ENCODE measurements at places on chromosomes 5 and 9.

- DNase-seq: no peak
These were observed 120.7 kb upstream of the PAPPA start for GRCh38 chr9:116032683-116033440.

DNA sequence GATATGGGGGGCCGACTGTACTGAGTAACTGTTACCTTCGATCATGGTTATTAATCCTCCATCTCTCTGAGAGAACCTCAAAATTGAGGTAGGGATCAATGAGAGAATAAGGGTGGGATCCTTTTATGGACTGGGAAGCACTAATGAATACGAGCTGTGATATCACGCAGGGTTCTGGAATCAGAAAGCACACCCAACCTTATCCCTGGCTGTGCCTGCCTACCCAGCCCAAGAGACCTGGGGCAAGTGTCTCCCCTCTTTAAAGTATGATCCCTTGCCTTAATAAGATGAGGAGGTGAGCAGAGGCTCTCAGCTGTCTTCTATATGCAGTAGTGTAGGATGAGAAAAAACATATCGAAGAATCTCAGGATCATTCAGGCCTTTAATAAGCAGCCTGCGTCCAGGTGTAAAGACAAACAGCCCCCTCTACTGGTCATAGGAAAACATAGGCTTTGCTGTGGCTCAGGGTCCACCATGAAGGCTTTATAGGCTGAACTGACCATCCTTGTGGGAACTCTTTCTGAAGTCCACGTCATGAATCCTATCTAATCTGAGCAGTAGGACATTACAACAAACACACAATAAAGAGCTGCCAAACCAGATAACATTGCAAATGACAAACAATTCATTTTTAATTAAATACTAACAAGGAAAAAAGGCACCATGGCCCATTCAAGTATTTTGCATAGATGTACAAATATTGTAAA, 16.8 kb downstream of the NIPAL4 start:
- no peak for DNase-seq

GRCh38 chr5:82111191-82111590, 139.4 kb downstream of the ATG10 start:
- no peak for DNase-seq

DNA sequence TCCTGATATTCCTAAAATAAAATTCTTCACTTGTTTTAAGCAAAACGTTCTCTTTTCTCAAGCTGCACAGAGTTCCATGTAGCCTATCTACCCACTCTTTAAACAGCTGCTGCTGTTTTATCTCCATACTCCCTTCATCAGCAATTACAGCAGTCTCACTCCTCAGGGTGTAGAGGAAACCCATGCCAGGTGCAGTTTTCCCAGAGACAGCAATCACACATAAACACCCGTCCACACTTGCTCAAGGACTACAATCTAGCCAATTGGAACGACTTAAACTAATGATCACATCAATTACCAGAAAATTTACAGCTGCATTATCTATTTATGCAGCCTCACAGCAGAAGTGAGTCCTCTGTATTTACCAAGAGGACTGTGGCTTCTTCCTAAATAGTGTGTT, 141.7 kb downstream of the HTR1A start:
- DNase-seq: no peak

- no peak for DNase-seq
These were observed 112.0 kb upstream of the KCNN2 start for GRCh38 chr5:114249823-114250222.

DNA sequence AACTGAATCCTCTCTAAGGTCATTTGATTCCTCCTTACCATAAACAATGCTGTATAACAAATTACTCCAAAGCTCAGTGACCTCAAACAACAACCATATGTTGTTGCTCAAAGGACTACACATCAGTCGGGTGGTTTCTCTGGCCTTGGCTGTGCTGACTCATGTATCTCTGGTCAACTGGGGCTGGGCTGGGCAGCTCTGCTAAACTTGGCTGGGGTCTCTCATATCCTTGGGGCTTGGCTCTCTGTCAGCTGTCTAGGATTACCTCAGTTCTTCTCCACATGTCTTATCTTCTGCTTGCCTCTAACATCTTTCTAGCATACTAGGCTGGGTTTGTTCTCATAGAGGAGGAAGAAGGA, 86.4 kb downstream of the GALNT10 start:
- DNase-seq: no peak

GRCh38 chr9:88531920-88532698, 2.9 kb upstream of the NXNL2 start:
- DNase-seq: no peak

DNA sequence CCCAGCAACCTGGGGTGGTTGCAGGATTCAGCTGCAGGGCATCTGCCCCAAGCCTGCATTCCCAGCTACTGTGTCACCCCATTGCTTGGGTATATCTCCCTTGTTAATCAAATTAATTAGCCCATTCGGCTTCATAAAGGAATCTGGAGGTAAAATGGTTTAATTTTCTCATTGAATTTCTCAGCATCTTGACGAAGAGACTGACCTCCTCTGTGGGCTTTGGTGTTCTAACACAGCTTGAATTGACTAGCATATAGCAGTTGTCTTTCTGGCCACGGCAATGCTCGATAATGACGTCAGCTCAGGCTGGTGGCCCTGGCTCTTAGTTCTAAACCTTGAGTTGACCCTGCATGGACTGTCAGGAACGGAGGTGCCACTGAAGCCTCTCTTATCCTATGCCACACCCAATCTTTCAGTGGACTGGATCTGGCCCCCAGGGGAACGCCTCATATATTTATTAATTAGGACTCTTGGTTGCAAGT, 72.4 kb downstream of the MSX2 start:
- DNase-seq: no peak

DNA sequence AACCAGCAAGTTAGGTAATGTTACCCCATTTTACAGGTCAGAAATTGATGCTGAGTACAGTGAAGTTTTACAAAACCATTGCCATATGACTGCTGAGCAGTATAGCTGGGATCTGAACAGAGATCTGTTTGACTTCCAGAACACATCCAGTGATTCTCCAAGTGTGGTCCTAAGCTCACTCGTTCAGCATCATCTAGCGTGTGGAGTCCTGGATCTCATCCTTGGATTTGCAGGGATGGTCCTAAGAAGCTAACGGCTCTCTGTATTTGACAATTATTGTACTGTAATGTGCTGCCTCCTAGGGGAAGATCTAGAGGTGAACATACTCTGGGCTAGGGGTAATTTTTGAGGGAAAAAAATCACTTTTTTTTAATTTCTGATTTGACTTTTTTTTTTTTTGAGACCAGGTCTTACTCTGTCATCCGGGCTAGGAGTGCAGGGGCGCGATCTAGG, 1.4 kb downstream of the SLC26A2 start:
- no peak for DNase-seq

DNA sequence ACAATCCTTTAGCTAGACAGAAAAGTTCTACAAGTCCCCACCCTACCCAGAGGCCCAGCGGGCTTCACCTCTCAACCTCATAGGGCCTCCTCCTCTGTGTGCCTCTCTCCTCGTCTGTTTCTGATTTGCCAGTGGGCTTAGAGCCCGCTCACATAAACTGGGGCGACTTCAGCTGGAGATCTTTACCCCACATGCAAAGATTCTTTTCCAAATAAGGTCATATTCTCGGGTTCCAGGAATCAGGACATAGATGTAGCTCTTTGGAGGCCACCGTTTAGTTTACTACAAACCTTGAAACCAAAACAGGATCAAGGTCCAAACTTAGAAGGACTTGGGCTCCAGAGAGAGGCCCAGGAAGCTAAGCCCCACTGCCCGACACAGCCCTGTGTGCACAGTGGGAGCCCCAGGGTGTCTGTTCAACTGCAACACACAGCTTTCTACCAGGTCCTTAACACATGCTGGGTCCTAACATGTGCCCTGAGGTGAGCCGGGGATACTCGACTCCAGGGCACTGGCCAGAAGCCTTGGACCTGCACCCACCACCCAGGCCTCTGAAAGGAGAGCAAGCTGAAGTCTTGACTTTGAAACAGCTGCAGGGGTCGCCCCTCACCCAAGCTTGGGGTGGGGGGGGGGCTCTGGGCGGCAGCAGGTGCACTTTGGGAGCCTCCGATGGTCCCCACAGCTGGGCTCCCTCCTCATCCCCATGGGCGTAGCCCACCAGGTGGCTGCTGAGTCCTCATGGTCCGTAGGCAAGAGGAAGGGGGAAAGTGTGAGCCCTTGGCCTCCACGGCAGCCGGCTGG, 26.8 kb upstream of the SLC12A7 start:
- DNase-seq: no peak

- DNase-seq: no peak
These were observed 79.4 kb upstream of the DIRAS2 start for GRCh38 chr9:90722071-90722470.

- DNase-seq: no peak
These were observed 205.6 kb downstream of the GAPVD1 start for GRCh38 chr9:125467116-125467740.

GRCh38 chr5:42870882-42871418, 59.3 kb upstream of the SELENOP start:
- no peak for DNase-seq

DNA sequence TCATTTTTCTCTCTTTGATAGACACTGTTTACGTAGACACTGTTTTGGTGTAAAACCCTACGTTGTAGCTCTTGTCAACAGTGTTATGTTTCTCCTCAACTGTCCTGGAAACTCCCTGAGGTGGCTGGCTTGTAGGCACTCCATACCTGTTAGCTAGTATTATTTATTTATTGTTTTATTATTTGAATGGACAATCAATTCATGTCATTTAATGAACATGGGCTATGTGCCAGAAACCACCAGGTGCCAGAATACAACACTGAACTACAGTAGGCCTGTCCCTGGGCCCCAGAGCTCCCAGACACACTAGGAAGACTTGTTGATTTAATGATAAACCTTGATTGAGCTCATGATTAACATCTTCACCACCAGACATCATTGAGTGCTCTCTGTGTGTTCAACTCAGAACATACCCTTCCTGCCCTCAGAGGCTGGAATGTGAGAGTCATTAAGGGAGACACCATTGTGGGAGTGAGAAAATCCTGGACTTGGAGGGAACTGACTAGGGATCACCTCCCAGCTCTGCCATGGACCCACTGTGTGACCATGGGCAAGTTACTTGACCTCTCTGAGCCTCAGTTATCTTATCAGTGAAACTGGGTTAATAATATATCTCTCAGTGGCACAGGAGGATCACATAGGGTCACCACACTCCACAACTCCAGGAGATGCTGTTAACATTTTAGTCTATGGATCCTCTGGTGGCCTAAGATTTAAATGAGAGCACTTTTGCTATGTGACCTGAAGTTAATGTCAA, 19.2 kb downstream of the IRF1 start:
- DNase-seq: no peak

- DNase-seq: no peak
These were observed 12.8 kb downstream of the RALGPS1 start for GRCh38 chr9:126927419-126927818.

DNA sequence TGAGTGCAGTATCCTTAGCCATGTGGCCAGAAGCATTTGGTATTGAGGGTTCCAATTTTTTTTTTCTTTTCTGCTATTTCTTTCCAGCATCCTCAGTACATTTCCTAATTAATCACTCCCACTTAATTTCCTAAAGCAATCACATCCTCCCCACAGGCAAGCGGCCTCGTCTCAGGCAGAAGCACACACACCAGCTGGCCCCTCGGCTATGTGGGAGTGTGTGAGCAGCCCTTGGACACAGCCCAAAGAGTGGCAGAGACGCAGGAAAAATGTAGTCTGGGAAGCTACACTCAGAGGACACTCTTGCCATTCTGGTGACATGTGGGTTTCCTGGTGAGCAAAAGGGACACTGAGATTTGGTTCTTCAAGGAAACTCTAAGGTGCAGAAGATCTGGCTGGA, 20.7 kb downstream of the SLIT3 start:
- DNase-seq: no peak

GRCh38 chr9:546797-547223, 294.7 kb upstream of the DMRT1 start:
- DNase-seq: no peak

DNA sequence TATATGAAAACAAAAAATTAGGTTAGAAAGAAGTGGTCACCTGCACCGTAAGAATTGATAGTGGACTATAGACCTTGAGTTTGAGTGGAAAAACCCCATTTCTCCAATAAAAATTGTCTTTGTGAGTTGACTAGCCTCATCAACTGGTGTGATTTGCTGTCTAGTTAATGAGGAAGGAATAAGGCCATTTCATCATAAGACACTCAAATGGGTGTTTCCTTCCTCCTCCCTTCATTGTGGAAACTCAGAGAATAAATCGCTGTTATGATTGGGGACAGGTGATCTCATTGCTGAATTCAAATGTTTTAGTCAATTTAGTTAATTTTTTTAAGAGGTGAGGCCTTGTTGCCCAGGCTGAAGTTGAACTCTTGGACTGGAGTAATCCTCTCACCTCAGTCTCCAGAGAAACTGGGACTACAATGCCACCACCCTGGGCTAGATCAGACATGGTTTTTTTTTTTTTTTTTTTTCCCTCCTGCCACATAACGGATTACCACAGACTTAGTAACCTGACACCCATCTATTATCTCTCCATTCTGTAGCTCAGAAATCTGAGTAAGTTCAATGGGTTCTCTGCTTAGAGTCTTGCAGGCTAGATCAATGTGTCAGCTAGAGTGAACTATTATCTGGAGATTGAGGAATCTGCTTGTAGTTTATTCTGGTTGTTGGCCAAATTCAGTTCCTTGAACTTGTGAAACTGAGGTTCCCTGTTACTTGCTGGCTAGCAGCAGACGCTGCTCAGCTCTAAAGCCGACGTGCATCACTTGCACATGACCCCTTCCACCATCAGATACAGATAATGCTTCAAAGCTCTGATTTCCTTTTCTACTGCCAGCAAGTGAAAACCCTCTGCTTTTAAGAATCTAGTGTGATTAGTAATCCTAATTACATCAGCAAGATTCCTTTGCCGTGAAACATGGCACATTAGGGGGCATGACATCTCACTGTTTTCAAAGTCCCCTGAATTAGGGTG, 663.8 kb upstream of the CDH9 start:
- DNase-seq: no peak

GRCh38 chr5:7422316-7423106, 26.6 kb downstream of the ADCY2 start:
- DNase-seq: no peak

- no peak for DNase-seq
These were observed 188.8 kb downstream of the FBN2 start for GRCh38 chr5:128349044-128349858.

GRCh38 chr5:127754259-127754658, 51.1 kb downstream of the CCDC192 start:
- no peak for DNase-seq

DNA sequence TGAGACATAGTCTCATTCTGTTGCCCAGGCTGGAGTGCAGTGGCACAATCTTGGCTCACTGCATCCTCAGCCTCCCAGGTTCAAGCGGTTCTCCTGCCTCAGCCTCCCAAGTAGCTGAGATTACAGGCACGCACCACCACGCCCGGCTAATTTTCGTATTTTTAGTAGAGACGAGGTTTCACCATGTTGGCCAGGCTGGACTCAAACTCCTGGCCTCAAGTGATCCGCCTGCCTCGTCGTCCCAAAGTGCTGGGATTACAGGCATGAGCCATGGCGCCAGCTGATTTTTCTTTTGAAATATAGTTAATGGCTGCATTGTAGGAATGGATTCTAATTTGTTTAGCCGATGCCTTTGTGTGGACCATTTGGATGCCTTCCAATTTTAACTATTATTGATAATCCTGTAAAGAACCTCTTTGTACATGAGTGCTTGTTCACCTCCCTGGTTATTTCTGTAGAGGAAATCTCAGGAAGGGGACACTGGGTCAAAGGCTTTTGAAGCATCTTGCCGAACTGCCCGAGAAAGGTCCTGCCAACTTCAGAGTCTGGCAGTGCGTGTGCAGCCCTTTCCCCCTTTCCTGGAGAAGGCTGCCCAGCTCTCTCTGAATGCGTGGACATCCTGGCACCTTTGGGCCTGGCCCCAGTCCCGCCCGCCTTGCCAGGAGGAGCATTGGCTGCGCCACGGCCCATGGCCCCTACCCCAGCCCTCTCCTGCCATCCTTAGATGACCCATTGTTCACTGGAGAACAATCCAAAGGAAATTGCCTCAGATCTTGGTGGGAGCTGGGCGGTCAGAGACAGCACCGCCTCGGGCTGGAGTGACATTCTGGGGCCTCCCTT, 8.9 kb upstream of the NUP214 start:
- no peak for DNase-seq
